ENCODE measurements at places on chromosomes 4 and X.

- DNase-seq = no peak
Observed at GRCh38 chr4:108172753-108173598, 4.2 kb upstream of the LEF1 start.

GRCh38 chrX:13121020-13121555, 76.7 kb upstream of the FAM9C start:
- DNase-seq = no peak

DNA sequence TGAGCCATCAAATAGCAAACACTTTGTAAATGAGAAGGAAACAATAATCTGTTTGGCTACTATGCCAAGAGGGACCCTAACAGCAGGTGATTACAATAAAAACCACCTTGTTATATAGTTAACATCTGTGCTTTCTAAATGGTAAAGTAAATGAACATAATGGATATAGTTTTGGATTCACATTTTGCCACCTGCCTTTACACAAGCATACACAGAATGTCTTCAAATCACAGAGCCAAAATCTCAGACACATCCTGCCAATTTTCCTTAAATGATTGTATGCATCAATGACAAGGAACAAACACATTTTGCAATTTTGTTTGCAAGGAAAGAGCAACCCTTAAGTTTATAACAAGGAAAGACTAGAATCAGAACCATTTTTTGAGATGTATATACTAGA, 334.2 kb downstream of the FSTL5 start:
- DNase-seq = no peak

- DNase-seq = no peak
Observed at GRCh38 chrX:26597981-26598380, 382.0 kb downstream of the MAGEB5 start.

DNA sequence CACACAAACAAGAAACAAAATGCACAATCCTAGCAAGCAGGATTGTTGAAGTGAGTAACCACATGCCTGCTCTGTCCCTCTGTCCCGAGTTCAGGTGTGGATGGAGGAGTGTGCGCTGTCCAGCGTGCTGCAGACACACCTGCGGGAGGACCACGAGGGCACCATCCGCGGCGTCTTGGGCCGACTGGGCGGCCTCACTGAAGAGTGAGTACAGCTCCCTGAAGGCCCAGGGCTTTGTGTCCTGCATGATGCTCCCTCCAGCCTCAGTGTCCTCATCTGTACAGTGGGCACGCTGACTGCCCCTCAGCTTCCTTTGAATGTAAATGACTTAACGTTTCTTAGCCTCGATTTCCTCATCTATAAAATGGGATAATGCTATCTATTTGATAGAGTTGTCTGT, 82.5 kb downstream of the EVC start:
- DNase-seq = no peak

DNA sequence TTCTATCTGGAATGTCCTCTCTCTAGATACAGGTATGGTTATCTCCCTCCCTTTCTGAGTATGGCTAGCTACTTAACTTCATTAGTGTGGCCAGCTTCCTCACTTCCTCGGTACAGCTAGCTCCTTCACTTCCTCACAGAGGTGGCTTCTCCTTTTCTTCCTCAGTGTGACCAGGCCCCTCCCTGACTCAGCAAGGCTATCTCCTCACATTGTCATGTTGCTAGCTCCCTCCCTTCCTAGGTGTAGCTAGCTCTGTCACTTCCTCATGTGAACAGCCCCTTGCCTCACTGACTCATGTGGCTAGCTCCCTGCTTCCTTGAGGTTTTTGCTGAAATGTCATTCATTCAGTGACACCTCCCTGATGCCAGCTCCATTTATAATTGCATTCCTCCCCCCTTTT, 67.3 kb upstream of the DDIT4L start:
- no peak for DNase-seq

DNA sequence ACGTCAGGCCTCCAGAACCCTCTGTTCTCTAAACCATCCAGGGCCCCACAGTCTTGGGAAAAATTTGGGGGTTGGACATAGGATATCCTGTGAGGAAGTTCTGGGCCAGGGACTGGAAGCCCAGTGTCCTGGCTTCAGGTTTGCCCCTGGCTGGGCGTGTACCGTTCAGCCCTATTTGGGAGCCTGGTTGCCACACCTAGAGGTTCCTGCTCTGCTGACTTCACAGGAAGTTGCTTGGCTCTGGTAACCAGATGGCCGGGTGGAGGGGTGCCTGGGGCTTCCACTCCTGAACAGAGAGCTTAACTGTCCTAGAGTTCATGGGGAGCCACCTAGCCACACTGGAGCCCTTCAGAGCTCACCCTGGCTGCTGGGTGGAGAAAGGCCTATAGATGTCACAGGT, 1.1 kb downstream of the TAFAZZIN start:
- no peak for DNase-seq

- no peak for DNase-seq
Observed at GRCh38 chr4:177945268-177945667, 503.0 kb upstream of the AGA start.

- no peak for DNase-seq
Observed at GRCh38 chr4:149008415-149009025, 566.3 kb upstream of the NR3C2 start.

- DNase-seq = no peak
Observed at GRCh38 chr4:32929796-32930699, 2209.9 kb downstream of the PCDH7 start.

DNA sequence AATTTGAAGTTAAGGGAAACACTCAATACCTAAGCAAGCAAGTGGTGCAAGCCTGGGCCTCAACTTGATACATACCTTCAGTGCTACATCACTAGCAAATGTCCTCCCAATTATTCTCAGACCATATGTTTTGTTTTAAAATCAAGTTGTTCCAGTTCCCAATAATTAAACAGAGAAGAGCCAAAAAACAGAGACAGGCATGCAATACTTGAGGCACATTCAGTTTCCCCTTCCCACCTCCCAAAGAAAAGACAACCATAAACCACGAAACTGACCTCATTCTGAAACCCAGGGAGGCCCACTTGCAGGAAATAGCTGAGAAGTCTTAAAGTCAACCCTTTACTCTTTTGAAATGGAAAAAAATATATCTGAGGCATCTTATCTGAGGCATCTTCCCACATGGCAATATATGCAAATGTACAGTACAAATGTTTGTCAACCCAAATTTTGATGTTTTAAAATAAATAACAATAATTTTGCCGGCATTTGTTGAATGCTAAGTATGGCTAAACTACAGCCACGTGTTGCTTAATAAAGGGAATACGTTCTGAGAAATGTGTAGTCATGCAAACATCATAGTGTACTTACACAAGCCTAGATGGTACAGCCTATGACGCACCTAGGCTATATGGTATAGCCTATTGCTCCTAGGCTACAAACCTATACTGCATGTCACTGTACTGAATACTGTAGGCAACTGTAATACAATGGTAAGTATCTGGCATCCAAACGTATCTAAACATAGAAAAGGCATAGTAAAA, 147.5 kb downstream of the TSPAN5 start:
- peak; percentile 38 for DNase-seq

GRCh38 chr4:8325291-8325973, 55.9 kb downstream of the HTRA3 start:
- DNase-seq = no peak

- no peak for DNase-seq
Observed at GRCh38 chrX:133250184-133251100, 32.3 kb upstream of the TFDP3 start.

DNA sequence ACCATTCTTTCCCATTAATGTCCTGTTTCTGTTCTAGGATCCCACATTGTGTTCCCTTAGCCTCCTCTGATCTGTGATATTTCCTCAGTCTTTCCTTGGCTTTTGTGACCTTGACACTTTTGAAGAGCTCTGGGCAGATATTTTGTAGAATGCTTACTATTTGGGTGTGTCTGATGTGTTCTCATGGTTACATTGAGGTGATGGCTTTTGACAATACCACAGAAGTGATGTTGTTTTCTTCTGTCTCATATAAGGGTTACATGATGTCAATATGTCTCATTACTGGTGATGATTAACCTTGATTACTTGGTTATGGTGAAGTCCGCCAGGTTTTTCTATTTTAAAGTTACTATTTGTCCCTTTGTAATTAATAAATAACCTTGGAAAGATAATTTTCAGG, 183.7 kb downstream of the SOWAHB start:
- DNase-seq = no peak

GRCh38 chr4:54723220-54723619, 65.5 kb downstream of the KIT start:
- no peak for DNase-seq

DNA sequence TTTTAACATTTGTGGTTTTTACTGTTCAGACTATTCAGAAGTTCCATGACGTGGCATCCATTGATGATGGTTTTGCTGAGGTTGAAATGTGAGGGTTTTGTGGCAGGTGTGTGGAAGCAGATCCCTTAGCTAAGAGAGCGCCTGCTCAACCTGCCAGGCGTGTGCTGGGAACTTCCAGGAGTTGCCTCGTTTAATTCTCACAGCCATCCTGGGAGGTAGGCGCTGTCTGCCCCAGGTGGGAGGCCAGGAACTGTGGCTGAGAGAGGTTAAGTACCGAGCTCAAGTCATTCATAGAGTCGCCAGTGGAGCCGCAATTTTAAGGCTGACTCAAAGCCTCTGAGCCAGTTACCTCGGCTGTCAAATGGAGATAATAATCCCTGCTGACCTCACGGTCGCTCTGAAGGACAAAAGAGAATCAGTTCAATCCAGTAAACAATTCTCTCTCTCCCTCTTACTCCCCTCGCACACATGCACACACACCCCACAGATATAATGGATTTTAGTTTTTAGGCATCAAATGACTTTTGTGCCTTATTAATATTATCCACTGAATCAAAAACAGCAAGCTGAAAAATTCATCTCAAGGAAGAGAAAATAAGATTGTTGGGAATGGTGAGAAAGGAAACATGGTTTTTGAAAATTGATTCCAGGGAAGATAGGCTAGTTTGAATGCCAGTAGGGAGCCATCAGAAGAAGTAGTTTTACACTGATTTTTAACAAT, 171.3 kb downstream of the PTTG2 start:
- DNase-seq = peak; percentile 88

- no peak for DNase-seq
Observed at GRCh38 chr4:38503689-38504395, 160.2 kb upstream of the KLF3 start.

- DNase-seq = no peak
Observed at GRCh38 chr4:147833741-147834140, 101.9 kb downstream of the ARHGAP10 start.
